ENCODE measurements at places on chromosomes 16 and 17.

- no peak for DNase-seq
These were observed 85.9 kb upstream of the PLCG2 start for GRCh38 chr16:81693041-81693743.

DNA sequence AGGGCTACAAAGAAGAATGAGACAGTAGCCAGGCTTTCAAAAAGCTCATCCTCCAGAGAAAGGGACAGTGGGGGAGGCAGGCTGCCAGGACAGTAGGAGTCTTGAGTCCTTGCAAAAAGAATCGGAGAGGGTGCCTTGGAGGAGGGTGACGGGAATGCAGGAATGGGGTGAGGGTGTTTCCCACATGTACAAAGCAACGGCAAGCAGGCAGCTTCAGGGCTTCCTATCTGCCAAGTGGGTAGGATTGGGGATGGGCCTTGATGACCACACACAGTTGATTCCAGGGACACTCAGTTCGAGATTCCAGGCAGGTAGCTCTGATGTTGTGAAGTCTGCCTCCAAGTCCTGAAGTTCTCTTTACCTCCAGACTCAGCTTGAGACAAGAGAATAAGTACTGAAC is 54.4 kb downstream of the C17orf67 start:
- no peak for DNase-seq

GRCh38 chr16:30998852-30999761 is 11.3 kb downstream of the STX1B start:
- no peak for DNase-seq

- DNase-seq: no peak
These were observed 162.5 kb downstream of the TRIM37 start for GRCh38 chr17:58944166-58944565.

- DNase-seq: no peak
These were observed at the start of gene ALOX15 for GRCh38 chr17:4641297-4642195. Gene ALOX15 (minus strand): TSS chr17:4641678. CDS start chr17:4641651, 27 bp downstream.

DNA sequence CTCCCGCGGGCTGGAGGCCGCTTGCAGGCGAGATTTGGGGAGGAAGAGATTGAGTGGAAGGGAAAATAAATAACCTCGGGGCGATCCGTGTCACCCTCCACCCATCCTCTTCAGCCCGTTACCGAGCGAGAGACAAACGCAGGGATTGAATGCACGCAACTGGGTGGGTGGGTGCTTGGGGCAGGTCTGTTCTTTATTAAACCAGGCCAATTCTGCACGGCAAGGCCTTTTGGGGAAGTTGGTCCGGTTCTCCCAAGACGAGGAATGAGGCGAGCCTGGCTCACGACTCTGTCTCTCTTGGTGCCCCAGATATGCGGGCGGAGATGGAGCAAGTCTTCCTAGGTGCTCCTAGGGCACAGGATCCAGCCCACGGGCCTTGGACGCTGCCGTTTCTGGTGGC is 396 bp upstream of the HOXB7 start:
- no peak for DNase-seq

DNA sequence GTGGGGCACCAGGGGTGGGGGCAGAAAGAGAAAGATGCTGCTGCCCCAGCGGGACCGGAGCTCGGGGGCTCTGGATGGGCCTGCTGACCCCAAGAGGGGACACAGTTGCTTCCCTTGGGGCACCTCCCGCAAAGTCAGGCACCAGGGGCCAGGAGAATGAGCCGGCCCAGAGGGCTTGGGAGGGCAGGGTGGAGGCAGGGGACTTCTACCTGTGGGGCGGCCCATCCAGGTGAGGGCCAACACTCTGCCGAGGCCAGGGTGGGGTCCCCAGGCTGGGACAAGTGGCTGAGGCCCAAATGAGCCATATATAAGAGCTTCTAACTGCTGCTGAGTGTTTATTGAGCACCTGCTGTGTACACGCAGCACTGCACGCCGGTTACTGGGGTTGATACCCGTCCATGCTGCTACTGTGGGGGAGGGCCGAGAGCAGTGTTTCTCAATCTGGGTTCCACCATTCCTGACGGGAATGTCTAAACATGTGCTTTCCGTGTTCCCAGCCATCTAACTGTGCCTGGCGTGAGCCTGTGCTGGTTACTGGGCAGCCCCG is 211.7 kb upstream of the GSE1 start:
- DNase-seq: no peak

GRCh38 chr17:933312-934073 is 46.1 kb downstream of the NXN start:
- DNase-seq: no peak

DNA sequence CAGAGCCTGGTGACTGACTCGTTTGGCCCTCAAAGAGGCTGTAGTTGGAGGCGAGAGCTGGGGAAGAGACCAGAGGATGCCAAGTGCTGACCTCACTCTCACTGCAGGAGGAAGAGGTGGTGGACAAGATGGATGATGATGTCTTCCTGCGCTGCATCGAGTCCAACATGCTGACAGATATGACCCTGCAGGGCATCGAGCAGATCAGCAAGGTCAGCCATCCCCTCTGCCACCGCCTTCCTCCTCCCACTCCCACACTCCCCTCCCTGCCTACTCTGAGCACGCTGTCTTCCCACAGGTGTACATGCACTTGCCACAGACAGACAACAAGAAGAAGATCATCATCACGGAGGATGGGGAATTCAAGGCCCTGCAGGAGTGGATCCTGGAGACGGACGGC is 26.9 kb downstream of the POLR2A start:
- no peak for DNase-seq

GRCh38 chr17:29571486-29571882 is 3.0 kb downstream of the TP53I13 start:
- no peak for DNase-seq

DNA sequence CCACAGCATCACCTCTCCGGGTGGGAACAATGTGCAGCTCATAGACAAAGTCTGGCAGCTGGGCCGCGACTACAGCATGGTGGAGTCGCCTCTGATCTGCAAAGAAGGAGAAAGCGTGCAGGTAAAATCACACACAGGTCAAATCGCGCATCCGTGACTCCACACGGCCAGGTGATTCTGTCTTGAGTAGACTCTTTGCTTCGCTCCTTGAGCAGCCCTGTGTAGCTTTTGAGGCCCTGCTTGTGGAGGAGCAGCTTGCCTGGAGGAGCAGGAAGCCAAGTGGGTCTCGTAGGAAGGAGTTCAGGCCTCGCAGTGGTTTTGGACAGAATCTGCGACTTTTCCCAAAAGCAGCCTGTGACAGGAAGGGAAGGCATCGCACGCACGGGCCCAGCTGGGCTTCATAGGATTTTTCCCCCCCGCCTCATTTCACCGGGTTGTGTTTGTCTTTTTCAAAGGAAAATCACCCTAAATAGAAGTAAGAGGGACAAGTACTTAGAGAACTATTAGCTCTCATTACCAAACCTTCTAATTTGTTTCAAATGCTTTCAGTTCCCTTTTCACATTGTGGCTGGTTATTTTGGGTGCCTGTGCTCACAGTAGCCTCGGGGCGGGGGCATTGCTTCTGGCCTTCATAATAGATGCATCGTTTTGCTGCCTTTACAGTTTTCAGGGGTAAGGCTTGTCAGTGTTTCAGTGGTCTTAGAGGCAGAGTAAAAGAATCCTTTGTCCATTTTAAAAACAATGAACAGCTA is 71.5 kb downstream of the SEC14L1 start:
- DNase-seq: no peak

Measured in CD4-positive, alpha-beta T cell treated with Interleukin-21 for 1 hour (primary cell).